ENCODE measurements at places on chromosomes 11 and 22.
A peak's percentile ranks its signal among the peaks of the same experiment; 100 is the strongest.

DNA sequence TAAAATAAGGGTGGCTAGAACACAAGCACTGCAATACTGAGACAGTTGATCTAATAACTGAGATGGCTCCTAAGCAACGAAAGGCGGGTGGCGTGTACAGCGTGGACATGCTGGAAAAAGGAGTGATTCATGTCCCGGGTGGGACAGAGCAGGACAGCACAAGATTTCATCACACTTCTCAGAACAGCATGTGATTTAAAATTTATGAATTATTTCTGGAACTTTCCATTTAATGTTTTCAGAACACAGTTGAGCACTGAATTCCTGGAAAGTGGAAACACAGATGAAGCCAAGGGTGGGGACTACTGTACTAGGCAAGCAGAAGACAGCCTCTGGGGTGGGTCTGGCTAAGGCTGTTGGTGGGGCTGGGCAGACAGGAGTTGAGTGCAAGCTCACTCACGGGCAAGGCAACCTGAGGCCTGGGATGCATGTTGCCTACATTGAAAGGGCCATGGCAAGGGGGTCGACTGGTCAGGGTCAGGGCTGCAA is 165.6 kb upstream of the DDI1 start:
- no peak for DNase-seq

GRCh38 chr11:119865661-119866156 is 136.7 kb upstream of the NECTIN1 start:
- DNase-seq = peak; percentile 66

DNA sequence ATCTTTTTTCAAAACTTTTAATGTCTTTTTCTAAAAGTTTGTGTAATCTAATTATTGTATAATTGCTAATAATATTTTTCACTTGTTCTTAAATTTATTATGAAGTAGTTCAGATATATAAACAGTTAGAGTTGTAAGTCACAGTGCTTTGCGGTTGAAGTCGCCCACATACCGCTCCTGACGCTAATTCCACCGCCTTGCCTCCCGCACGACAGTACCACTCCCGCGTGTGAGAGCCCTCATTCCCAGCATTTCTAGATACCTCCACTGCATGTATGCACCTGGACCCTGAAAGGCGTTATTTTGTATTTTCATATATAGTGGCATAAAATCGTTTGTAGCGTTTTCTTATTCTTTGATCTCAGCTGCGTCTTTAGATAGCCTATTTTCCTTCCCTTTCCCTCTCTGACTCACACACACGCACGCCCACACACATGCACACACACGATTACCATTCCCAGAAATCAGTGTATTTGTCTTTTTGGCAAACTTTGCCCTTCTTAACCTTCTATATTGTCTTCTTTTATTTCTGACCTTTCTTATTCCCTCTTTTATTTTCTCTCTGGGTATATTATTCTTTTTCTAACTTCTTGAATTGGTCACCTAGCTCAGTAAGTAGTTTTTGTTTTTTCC is 56.4 kb upstream of the PITPNB start:
- DNase-seq = no peak

GRCh38 chr11:112343368-112344039 is 82.8 kb upstream of the PLET1 start:
- no peak for DNase-seq

DNA sequence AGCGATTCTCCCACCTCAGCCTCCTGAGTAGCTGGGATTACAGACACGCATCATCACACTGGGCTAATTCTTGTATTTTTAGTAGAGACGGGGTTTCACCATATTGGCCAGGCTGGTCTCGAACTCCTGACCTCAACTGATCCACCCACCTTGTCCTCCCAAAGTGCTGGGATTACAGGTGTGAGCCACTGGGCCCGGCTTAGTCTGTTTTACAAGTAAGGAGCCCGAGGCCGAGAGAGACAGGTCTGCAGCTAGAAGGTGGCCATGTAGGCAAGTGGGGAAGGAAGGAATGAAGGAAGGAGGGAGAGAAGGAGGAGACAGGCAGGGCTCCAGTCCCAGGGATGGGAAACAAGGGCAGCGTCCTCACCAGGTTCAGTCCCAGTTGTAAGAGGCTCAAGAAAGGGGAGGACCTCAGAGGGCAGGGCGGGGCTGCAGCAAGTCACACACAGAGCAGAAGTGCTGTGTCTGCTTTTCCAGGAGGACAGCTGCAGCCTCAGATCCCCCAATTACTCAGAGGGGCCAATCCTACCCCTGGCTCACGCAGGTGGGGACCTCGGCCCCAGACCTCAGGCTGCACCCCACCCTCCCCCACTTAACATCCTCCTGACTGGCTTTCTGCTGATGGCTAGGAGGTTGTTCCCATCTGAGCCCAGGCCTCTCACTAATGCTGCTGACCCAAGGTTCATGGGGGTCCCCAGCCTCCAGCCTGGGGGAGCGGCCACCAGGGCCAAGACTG is 53.8 kb upstream of the PRR5 start:
- DNase-seq = no peak

DNA sequence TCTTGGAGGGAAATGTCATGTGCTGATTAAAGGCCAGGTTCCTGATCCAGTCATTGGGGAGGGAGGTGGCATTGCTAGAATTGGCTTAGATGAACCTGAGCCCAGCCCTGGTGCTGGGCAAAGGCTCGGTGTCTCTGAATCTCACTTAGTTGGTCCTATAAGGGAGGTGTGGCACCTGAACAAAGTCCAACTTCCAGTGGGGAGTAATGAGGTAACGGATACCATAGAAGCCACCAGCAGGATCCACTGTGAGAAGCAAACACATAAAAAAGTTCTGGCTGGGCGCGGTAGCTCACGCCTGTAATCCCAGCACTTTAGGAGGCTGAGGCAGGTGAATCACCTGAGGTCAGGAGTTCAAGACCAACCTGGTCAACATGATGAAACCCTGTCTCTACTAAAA is 26.6 kb downstream of the PRDM11 start:
- no peak for DNase-seq

DNA sequence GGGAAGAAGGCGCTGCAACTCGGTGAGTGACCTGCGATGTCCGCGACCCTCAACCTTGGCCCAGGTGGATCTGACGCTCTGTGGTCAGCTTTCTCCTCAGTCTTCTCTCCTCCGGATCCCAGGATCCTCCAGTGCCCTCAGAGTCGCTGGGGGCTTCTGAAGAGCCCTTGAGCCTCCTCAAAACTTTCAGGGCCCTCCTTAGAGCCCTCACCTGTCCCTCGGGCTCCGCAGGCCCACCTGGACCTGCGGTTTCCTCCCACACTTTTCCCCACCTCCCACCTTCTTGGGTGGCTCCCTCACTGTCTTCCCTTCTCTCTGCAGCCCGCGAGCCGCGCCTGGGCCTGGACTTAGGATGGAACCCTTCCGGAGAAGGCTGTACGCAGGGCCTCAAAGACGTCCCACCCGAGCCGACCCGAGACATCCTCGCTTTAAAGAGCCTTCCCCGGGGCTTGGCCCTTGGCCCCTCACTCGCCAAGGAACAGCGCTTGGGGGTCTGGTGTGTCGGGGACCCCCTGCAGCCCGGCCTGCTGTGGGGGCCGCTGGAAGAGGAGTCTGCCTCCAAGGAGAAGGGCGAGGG is 335 bp downstream of the ZNF408 start:
- no peak for DNase-seq

- no peak for DNase-seq
Observed at GRCh38 chr11:42657169-42657568, 654.6 kb upstream of the API5 start.

DNA sequence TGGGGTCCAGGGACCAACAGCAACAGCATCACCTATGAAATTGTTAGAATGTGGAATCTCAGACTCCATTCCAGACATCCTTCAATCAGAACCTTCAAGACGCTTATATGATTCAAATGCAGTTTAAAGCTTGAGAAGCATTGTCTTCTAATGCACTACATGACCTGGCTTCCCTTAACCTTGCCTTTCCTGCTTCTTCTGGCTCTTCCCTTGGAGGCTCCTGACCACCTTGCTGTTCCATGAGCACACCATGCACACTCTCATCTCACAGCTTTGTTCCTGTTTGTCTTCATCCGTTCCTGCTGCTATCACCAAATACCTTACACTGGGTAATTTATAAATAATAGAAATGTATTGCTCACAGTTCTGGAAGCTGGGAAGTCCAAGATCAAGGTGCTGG is 26.1 kb downstream of the ZC3H12C start:
- no peak for DNase-seq

- no peak for DNase-seq
Observed at GRCh38 chr22:39365492-39365780, 15.6 kb downstream of the SYNGR1 start.

DNA sequence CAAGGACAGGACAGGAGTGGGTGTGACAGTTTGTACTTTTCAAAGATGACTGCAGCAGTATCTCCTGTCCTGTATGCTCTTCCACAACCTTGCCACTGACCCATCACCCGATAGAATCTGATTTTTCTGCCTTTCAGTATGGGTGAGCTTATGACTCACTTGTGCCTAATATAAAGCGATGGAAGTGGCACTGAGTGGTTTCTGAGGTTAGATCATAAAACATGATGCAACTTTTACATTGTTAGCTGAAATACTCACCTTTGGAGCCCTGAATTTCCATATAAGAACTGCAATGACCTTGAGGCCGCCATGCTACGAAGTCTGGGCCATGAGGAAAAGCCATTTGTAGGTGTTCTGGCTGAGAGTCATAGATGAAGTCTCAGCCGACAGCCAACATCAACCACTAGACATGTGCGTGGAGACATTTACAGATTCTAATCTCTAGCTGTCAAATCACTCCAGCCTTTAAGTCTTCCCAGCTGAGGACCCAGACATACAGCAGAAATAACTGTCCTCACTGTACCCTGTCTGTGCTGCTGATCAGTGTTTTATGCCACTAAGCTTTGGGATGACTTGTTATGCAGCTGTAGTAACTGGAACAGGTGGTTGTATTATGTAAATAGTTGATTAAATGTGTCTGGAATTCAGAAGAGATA is 105.9 kb upstream of the ARHGAP20 start:
- DNase-seq = peak; percentile 70

- DNase-seq = no peak
Observed at GRCh38 chr11:78981153-78981552, 406.5 kb upstream of the NARS2 start.

GRCh38 chr11:9461760-9462134 is 935 bp downstream of the ZNF143 start:
- no peak for DNase-seq

DNA sequence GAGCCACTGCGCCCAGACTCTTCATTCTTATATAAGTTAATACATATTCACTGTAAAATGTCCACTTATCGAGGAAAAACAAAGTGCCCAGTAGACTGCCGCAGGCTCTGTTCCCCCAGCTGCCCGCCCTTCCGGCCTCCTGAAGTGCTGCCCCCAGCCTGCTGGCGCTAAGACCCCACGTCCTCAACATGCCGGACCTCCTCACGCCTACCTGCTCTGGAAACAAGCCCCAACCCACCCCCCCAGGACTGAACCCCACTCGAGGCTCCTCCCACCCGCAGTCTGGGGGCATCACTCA is 1.1 kb downstream of the GATD1 start:
- DNase-seq = no peak

GRCh38 chr11:100805506-100806199 is 118.6 kb downstream of the ARHGAP42 start:
- DNase-seq = no peak

- no peak for DNase-seq
Observed at GRCh38 chr11:126542334-126543015, 187.0 kb downstream of the ST3GAL4 start.

GRCh38 chr11:122816761-122817520 is 21.4 kb upstream of the CRTAM start:
- no peak for DNase-seq

DNA sequence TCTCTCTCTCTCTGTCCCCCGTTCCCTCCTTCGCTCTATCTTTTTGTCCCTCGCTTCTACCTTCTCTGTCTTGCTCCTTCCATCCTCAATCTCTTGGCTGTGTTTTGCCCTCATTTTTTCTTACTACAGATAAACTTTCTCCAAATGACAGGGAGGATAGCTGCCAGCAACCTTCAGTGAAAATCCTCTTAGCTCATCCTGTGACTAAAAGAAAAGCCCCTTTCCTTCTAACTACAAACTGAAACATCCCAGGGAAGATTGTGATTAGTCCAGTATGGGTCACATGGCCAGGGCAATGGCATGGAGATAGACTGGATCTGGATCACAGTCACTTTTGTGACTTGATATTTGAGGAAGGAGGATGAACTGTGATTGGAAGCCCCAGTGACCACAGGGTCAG is 10.4 kb downstream of the SPON1 start:
- DNase-seq = no peak

- DNase-seq = no peak
Observed at GRCh38 chr22:49087198-49087597, 740.5 kb downstream of the BRD1 start.

GRCh38 chr11:69797156-69797555 is 22.0 kb upstream of the FGF4 start:
- DNase-seq = no peak

- no peak for DNase-seq
Observed at GRCh38 chr11:77908835-77909234, 85.6 kb downstream of the INTS4 start.

DNA sequence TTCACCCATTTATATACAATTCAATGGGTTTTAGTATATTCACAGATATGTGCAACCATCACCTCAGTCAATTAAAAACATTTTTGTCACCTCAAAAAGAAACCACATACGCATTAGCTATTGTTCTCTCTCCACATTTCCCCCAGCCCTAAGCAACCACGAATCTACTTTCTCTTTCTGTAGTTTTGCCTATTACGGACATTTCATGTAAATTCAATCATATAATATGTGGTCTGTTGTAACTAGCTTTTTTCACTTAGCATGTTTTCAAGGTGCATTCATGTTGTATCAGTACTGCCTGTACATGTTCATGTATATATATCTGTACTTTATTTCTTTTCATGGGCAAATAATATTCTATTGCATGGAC is 104.7 kb upstream of the RRM1 start:
- no peak for DNase-seq

- no peak for DNase-seq
Observed at GRCh38 chr11:38448284-38448683, 1850.2 kb upstream of the RAG2 start.

DNA sequence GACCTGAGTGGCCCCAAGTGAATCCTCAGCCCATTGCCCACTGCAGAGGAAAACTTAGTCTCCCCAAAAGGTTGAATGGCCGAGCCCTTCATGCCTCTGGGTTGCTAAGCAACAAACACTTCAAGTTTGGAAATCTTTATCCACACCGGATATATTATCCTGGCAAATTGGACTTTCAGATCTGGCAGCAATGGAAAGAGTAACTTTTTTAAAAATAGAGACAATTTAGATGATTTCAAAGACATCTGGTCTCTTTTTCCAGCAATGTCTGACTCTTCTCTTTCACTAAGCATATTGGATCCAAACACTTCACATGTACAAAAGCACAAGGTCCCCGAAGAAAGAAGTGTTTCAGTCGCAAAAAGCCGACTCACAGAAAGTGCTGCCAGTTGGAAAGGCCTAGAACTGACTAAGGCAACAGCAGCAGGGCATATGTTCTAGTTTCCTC is 505.3 kb downstream of the SOX6 start:
- DNase-seq = no peak

- peak; percentile 42 for DNase-seq
Observed at GRCh38 chr11:1837171-1838076, 1.4 kb upstream of the TNNI2 start.

GRCh38 chr22:41742918-41743317 is 43.6 kb downstream of the MEI1 start:
- DNase-seq = no peak

- no peak for DNase-seq
Observed at GRCh38 chr11:65709661-65710060, 2.4 kb upstream of the KAT5 start.

GRCh38 chr22:46777609-46777970 is 15.1 kb downstream of the TBC1D22A start:
- DNase-seq = no peak

Data from urothelium cell line (cell line).